ENCODE measurements at places on chromosomes 3 and 15. TPM values are rescaled to one million over a fixed set of nuclear protein-coding genes. Genes with fewer than 3 reads are reported as not detected.

GRCh38 chr3:77319711-77320110 lies 279.8 kb downstream of the ROBO2 start:
- peak overlapping the region; percentile 96 for H3K27ac ChIP-seq
- H3K27me3 ChIP-seq, result peaks cover 4% of the 10 kb centered on the region
- DNase-seq, result no peak
- peaks cover 35% of the 10 kb centered on the region for H3K4me1 ChIP-seq
- peak overlapping the region; percentile 30 for H3K4me3 ChIP-seq

GRCh38 chr3:24968036-24968435 lies 460.0 kb upstream of the RARB start:
- no peaks in the 10 kb centered on the region for H3K36me3 ChIP-seq
- no peak overlapping the region for H3K4me3 ChIP-seq
- no peak overlapping the region for H3K27ac ChIP-seq
- no peaks in the 10 kb centered on the region for H3K27me3 ChIP-seq
- DNase-seq, result no peak
- peaks cover 3% of the 10 kb centered on the region for H3K4me1 ChIP-seq

GRCh38 chr15:45254405-45254804 lies 2.4 kb downstream of the SLC28A2 start:
- peaks cover 2% of the 10 kb centered on the region for H3K27me3 ChIP-seq
- no peak overlapping the region for H3K4me3 ChIP-seq
- H3K36me3 ChIP-seq, result no peaks in the 10 kb centered on the region
- no peak overlapping the region for H3K27ac ChIP-seq

GRCh38 chr15:52498706-52499105 lies 30.0 kb downstream of the MYO5A start:
- no peak overlapping the region for H3K27ac ChIP-seq
- no peaks in the 10 kb centered on the region for H3K27me3 ChIP-seq
- H3K4me3 ChIP-seq, result no peak overlapping the region
- no peaks in the 10 kb centered on the region for H3K36me3 ChIP-seq

Gene ALDH1L1
- not detected for total RNA-seq

Gene TRPM1
- total RNA-seq, result not detected

Gene CHMP2B
- 7.2 TPM for total RNA-seq
